ENCODE measurements at places on chromosomes 5 and 9. TPM values are rescaled to one million over a fixed set of nuclear protein-coding genes. Genes with fewer than 3 reads are reported as not detected.
A peak's percentile ranks its signal among the peaks of the same experiment; 100 is the strongest.

DNA sequence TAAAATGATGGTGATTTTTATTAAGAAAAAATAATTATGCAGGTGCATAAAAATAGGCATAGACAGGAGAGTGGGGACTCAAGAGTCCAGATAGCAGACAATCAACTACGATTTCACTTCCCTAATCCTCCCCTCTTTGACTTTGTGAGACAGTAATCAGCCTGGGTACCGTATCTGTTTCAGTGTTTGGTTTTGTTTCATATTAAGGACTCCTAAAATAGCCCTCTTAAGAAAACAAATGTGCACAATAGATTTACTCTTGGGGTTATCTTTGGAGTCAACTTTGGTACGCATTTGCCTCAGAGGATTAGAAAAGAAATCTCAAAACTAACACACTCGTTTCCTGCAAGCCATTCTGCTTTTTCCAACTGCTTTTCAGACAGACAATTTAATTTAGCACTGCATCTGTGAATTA is 96.3 kb downstream of the ZNF608 start:
- DNase-seq = no peak

- DNase-seq = no peak
These were observed 28.0 kb downstream of the TLE1 start for GRCh38 chr9:81661339-81661738.

DNA sequence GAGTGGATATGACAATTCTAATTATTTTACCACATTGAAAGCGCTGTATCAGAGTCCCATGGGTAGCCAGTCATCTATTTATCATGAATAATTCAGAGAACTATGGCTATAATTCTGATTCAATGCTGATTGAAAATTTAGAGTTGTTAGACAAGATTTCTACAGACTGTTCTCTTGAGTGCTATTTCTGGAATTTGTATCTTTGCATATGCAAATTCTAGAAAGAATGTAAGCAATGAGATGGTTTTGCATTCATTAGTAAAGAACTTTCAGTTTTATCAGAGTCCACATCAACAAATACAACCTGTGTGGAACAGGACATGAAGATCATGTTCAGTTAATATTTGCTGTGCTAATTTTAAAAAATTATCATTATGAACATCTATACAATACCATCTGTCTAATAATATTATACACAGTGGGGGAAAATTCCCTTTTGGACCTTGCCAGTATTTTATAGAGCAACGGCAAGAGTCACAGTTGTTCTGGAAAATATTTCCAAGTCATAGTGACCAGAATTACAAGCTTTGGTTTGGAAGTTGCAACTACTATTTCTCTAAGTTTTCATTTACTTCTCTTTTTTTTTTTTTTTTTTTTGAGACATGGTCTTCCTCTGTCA is 372.7 kb upstream of the PTGER4 start:
- no peak for DNase-seq

GRCh38 chr5:137629646-137630045 is 106.2 kb downstream of the KLHL3 start:
- DNase-seq = peak; percentile 32

GRCh38 chr5:109865637-109866036 is 175.9 kb downstream of the MAN2A1 start:
- peak; percentile 99 for DNase-seq

- no peak for DNase-seq
These were observed 587.8 kb downstream of the BNC2 start for GRCh38 chr9:16282718-16283117.

- no peak for DNase-seq
These were observed 249.4 kb downstream of the FAM170A start for GRCh38 chr5:119878712-119879111.

- DNase-seq = no peak
These were observed 74.6 kb downstream of the LRRC70 start for GRCh38 chr5:62653001-62653863.

DNA sequence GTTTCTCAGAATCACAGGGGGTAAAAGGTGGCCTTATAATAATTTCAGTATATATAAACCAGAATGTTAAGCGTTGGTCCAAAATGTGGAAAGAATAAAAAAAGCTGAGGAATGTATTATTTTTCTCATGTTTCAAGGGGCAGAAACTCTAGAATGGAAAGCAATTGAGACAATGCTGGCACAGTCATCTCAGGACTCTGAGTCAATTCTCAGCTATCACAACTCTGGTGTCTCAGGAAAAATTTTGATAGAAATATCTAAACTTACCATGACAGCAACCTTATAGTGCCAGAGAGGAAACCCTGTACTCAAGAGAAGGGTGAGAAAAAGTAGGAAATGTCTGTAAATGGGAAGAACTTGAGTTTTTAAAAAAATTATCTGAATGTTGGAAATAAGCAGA is 1189.4 kb upstream of the NUDT12 start:
- DNase-seq = no peak

DNA sequence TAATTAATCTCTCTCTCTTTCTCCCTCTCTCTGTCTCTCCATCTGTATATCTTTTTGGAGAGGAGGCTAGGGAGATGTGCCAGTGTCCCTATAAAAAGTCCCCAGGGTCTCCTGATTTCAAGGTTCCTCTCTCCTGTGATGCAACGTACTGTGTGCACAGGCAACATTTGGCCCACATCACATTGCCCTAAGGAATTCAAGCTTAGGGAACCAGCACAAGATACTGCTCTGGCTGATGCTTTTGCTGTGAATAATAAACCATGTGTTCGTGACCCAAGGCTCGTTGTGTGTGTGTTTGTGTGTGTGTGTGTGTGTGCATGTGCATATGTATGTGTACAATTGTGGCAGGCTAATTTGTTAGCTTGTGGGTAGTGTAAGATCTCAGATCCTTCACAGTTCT is 9.7 kb downstream of the SPATA9 start:
- peak; percentile 20 for DNase-seq

- DNase-seq = no peak
These were observed 25.1 kb downstream of the COL15A1 start for GRCh38 chr9:98968601-98969337.

- DNase-seq = no peak
These were observed 67.7 kb downstream of the SPTLC1 start for GRCh38 chr9:92047500-92047899.

- no peak for DNase-seq
These were observed 8.4 kb downstream of the SLC1A3 start for GRCh38 chr5:36614657-36615308.

ENTREP1 gene
- total RNA-seq = not detected

HAVCR2 gene
- 0.06 TPM for total RNA-seq

OTP gene
- not detected for total RNA-seq

PCDHGA4 gene
- 4.4 TPM for total RNA-seq

SPRY4 gene
- total RNA-seq = 36.4 TPM

ANP32B gene
- 9.9 TPM for total RNA-seq

HARS2 gene
- total RNA-seq = 39.2 TPM

C9orf85 gene
- total RNA-seq = 19.0 TPM

PCA3 gene
- total RNA-seq = 0.29 TPM

ARHGEF37 gene
- total RNA-seq = 0.11 TPM
